ENCODE measurements at places on chromosomes 16 and 17.

GRCh38 chr17:42403150-42403549 is 14.9 kb upstream of the STAT3 start:
- no peak for DNase-seq

DNA sequence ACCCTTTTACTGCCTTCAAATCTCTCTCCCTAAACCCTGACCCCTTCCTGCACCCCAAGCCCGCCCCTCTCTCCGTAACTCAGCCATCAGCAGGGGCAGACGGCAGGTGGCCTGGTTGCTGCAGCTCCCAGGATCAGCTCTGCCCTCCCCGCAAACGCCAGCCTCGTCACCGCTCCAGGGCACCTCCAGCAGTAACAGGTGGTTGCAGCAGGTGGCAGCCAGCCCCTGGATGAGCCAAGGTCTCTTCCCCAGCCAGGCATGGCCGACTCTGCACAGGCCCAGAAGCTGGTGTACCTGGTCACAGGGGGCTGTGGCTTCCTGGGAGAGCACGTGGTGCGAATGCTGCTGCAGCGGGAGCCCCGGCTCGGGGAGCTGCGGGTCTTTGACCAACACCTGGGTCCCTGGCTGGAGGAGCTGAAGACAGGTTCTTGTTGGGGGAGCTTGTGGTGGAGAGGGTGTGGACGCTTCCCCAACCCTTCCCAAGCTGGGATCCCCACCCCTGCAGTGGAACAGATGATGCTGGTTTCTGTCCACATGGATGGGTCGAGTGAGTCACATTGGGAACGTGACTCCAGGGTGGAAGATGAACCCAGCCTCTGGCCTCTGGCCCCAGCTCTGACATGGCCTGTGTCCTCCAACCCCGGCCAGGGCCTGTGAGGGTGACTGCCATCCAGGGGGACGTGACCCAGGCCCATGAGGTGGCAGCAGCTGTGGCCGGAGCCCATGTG is 558 bp downstream of the HSD3B7 start:
- no peak for DNase-seq

- no peak for DNase-seq
Observed at GRCh38 chr16:48292452-48292851, 45.1 kb upstream of the ABCC11 start.

DNA sequence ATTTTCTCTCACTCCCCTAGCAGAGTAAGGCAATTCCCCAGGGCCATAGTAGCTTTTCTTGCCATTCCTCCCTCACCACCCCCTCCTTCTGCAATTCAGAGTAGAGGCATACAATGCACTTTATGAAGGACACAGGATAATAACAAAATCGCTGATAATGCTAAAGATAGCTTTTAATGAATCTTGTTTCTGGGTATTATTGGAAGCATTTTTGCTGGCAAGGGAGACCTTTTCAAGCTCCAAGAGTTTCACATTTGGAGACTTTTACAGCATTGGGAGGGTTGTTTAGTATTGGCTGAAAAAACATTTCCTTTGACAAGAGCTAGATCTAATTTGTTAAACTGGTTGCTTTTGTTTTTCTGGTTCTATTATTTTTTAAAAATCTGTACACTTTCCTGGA is 573.0 kb upstream of the C16orf82 start:
- no peak for DNase-seq

- no peak for DNase-seq
Observed at GRCh38 chr17:64145375-64145750, 15.4 kb upstream of the ERN1 start.

GRCh38 chr17:42676424-42677011 is at the start of gene PLEKHH3:
PLEKHH3 (minus strand) TSS chr17:42676994; CDS start chr17:42676563, 431 bp downstream.
- no peak for DNase-seq

DNA sequence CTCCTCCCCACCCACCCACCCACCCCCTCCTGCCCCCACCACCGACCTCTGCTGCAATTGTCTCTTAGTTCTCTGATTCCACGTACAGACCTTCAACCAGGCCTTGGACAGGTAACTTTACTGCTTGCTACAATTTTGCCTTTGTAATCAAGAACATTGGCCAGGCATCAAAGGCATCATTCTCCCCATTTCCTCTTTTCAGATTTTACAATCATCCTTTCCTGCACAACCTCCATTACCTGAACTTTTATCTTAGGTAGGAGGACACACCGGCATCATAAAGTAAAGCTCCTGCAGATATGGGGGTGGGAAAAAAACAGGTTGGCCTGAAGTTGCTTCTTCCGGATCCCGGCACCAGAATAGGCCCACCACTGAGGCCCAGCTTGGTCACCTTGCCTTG is 25.7 kb upstream of the SUPT4H1 start:
- DNase-seq: no peak

- DNase-seq: peak; percentile 29
Observed at GRCh38 chr16:69848637-69849545, 86.8 kb downstream of the WWP2 start.

All from glomerular endothelial cell (primary cell).